ENCODE measurements at places on chromosomes 6 and 20.
A peak's percentile ranks its signal among the peaks of the same experiment; 100 is the strongest.

GRCh38 chr20:58612121-58612691 lies 38.9 kb upstream of the STX16 start:
- DNase-seq, result no peak

DNA sequence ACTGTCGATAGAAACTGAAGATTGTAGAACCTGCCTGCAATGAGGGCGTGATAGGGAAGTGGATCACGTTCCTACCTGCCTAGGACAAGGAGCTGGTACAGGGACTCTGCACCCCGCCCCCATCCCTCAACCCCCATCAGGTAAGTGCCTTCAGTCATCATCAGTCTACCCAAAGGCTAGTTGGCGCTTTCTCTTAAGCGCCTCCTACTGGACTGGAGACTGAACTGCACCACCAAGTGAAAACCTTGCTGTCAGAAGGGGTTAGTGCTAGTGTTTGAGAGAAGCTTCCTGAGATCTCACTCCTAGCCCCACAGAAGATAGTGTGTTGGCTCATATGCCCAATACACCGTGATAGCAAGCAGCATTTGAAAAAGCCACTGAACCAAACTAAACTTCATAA lies 706.5 kb upstream of the MAN1A1 start:
- no peak for DNase-seq

GRCh38 chr6:68527691-68528090 lies 107.4 kb upstream of the ADGRB3 start:
- no peak for DNase-seq

DNA sequence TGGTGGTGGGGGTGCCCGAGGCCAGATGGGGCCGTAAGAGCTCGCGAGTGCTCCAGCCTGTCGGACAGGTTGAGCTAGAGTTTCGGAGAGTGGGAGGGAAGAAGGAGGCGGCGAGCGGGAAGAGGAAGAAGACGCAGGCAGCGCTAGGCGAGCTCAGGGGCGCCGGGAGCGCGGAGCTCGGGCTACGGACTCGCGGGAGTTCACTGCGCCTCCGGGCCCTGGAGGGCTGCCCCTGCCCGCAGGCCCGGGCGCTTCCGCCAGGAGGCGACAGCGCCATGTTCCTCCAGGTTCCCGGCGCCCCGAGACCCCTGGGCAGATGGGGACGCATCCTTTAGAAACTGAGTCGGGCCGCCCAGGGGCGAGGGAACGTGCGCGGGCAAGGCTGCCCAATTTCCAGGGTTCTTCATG lies 984 bp downstream of the TFAP2C start:
- no peak for DNase-seq

- DNase-seq, result peak; percentile 42
These were observed at the start of gene TREML2 for GRCh38 chr6:41200901-41201763. Gene TREML2, minus strand, starts transcription at chr6:41201149. Its CDS starts 141 bp downstream, at chr6:41201008.

DNA sequence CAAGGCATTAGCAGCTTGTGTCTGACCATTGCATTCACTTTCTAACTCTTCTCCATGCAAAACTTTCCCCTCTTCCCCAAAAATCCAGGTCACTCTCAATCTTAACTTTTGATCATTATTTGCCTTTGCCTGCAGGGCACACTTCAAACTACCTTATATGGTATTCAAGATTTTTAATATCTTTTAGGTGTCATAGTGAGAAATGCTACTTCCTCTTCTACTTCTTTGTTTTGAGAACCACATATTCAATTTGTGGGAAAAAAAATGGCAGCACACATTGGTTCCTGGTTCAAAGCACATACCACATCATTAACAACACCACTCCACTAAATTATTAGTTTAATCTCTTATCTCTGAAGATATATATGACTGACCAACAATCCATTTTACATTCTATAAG lies 1267.0 kb upstream of the CITED2 start:
- DNase-seq, result no peak

GRCh38 chr20:63537525-63538203 lies 488 bp upstream of the PTK6 start:
- DNase-seq, result peak; percentile 90

DNA sequence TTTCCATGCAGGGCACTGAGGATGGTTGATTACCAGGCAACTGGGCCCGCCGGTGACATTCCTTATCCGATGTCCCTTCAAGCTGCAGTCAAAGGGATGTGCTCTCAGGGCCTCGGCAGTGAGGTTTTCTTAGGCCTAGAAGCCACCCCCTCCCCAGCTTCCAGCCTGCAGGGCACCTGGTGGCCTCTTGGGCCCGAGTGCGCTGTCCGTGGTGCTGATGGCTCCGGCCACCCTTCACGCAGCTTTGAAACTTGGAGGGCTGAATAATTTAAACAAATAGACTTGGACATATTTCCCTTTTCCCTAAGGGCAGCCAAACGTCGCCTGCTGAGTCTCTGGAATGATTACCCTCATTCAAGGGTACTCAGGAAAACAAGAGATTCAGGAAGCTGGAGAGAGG lies 8.9 kb upstream of the MLN start:
- DNase-seq, result no peak

DNA sequence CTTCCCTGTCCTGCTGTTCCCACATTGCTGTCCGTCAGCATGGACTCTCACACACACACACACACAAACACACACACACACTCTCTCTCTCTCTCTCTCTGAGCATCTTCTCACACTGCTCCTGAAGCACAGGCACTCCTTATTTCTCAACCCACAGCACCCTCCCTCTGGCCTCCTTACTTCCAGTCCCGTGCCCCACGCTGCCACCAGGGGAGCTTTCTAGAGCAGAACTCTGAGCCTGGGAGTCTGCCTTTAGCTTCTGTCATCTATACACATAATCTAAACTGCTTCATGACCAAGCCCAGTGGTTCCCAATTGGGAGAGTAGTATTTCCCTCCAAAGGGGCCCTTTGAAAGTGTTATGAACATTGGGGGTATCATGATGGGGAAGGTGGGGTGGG lies 29.1 kb downstream of the HECA start:
- no peak for DNase-seq

DNA sequence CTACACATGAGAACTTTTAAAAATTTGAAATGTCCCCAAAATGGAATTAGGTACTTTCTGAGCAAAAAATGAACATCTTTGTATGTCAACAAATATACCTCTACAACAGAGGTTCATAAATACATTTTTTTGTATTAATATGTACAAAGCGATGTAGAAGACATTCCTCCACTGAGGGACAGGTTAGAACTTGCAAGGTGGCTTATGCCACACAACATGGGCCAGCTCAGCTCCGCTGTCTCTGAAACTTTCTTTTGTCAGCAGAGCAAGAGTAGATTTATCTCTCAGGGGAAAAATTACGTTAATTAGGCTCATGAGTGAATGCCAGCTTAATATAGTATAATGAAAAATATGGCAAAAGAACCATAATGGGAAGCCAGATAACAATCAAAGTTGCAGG lies 10.6 kb upstream of the TMEM242 start:
- DNase-seq, result no peak

DNA sequence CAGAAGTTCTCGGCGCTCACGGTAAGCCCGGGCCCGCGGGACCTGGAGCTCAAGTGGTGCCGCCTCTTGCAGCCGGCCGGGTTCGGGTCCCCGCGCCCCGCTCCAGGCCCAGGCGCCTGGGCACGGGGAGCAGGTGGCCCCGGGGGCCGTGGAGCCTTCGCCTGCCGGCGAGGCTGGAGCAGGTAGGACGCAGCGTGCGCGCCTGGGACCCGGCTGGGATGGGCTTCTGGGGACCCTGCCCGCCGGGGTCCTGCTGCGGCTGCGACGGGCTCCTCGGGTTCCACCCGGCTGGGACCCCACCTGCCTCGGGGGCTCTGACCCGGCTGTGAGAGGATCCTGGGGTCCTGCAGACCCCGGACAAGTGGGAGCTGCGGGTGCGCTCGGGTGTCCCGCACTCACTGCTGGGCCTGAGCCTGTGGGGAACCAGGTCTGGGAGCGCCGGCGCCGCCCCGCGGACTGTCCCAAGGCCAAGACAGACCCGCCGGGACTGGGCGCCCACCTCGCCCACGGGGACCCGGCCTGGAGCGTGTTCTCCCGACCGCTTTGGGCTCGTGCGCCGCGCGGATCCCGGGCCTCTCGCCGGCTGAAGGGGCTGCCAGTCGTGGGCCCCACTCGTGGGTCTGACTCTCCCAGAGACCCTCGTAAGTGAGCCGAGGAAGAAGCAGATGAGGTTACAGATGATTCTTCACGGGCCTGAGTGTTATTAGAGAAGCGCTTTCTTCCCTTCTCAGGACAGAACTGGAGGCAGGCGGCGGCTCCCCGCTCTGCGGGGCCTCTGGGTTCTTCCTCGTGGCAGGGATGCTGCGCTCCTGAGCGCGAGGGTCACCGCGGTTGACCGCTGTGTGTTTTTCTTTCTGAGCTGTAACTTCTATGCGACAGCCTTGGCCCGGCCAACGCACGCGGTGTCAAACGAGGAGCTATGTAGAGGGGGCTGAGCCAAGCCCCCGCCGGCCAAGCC lies 729 bp downstream of the SMOC2 start:
- no peak for DNase-seq

DNA sequence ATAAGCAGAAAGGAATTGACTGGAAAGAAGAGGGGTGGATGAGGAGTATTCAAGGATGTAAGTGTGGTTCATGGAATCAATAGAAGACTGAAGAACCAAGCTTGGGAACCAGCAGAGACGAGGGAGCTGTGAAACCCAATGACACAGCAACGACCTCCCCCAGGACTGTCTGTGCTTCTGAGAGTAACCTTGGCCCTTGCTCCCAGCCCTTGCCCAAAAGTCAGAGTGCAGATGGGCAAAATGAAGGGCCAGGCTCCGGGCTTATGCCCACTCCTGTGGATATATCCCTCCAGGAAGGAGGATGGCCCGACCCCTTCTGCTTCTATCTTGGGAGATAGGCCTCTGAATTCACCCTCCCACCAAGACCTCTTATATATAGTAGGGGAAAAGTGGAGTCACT lies 24.9 kb downstream of the FAM50B start:
- DNase-seq, result no peak

- DNase-seq, result no peak
These were observed 5.8 kb downstream of the FAM83D start for GRCh38 chr20:38931984-38932383.

DNA sequence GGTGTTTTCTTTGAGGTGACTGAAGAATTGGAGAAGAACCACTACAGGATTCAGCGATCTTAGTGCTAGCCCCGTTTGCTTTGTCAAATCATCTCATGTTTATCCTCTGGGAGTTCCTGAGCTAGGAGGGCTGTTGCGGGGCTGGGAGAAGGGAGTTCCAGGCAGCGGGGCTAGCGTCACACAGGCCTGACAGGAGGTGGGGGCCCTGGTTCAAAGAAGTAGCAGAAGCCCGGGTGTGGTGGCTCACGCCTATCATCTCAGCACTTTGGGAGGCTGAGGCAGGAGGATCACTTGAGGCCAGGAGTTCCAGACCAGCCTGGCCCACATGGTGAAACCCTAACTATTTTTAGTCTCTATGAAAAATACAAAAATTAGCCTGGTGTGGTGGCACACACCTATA lies 33.2 kb upstream of the SULF2 start:
- DNase-seq, result no peak

GRCh38 chr6:32131439-32131948 lies 1.4 kb upstream of the FKBPL start:
- no peak for DNase-seq

DNA sequence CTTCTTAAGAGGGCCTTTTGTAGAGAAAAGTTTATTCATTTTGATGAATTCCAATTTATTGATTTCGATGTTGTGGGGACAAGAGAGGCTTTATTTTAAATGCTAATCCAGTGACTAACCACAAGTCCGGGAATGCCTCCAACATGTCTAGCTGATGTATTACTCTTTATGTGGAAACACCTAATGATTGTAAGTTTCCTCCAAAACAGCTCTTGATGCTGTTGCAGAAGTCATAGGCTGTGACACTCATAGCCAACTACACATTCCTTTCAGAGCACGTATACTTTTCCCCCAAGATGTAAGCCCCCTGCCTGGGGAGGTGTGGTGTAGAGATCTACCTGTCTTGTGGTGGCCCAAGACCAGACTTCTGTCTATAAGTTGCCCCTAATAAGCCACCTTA lies 61.3 kb upstream of the RNF24 start:
- DNase-seq, result no peak

- DNase-seq, result no peak
These were observed 360.9 kb downstream of the BCKDHB start for GRCh38 chr6:80467408-80467807.

DNA sequence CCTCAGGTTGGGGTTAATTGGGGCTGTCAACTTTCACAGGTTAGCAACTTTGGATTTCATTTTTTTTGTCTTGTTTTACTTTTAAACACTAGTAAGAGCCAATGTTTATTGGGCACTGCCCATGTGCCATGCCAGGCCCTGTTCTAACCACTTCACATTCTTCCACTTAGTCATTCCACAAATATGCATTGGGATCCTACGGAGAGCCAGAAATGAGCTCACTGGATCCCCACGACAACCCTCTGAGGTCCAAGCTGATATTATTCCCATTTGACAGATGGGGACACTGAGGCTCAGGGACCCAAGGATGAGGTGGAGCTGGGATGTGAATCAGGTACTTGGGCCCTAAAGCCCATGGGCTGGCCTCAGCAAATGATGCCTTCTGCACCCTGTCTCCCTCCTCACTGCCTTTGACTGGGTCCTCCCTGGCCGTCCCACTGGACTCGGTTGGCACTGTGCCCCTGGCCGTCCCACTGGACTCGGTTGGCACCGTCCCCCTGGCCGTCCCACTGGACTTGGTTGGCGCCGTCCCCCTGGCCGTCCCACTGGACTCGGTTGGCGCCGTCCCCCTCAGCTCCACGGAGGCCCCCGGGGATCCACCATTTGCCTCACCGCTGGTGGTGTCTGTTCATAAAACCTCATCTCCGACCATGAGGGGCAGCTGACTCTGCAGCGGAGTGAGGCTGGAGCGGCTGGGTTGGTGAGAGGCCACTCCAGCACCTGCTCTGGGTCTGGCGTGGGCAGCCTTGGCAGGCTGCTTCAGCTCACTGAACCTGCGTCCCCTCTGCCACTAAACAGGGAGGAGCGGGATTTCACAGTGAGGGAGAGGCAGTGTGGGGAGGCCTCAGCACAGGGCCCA lies 4.8 kb upstream of the PMEPA1 start:
- no peak for DNase-seq

DNA sequence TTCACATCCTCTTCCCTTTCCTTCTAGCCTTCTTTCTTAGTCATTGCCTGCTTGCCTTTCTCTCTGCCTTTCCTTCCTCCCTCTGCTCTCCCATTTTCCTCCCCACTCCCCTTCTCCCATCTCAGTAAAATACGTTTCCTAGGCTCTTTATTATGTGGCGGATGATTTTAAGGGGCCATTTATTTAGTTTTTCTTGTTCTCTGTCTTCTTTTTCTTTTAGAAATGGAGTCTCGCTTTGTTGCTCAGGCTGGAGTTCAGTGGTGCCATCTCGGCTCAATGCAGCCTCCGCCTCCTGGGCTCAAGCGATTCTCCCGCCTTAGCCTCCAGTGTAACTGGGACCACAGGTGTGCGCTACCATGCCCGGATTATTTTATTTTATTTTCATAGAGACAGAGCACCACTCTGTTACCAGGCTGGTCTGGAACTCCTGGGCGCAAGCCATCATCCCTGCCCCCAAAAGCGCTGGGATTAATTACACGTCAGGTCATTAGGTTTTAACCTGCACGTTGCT lies 1.5 kb downstream of the MTHFD1L start:
- no peak for DNase-seq

DNA sequence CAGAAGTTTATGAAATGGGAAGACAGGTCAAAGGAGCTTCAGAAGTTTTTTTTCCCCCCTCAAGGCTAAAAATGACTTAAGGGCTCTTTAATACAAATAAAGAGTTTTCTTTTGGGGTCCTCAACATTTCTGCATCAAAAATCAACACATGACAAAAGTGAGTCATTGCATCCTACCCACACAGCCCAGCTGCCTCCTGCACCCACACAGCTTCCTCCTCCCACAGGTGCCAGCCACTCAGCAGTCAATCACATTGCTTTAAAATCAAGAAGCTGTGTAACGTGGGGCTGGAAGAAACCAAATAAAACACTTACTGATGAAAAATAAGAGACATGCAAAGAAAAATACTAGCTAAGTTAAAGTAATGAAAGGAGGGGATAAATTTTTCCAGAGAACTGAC lies 68.5 kb downstream of the MAP3K5 start:
- DNase-seq, result peak; percentile 28
